ENCODE measurements at places on chromosomes 6 and 20.

GRCh38 chr20:32516583-32517517 is 68.3 kb downstream of the NOL4L start:
- DNase-seq, result no peak

- no peak for DNase-seq
These were observed 226.2 kb upstream of the MARCKS start for GRCh38 chr6:113630738-113631535.

DNA sequence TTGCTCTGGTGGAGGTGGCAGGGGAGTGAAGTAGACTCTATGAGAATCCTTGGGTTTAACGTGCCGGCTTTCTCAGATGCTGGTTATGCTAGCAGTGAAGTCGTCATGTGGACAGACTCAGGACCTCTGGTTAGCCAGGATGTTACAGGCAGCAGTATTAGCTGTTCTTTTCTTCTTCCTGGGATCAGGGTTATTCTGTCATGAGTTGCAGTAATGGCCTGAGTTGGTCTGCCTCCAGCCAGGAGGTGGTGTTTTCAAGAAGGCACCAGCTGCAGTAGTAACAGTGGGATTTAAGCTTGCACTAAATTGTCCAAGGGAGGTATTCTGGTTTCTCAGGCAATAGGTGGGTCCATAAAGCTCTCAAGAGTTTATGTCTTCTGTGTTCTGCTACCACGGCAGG is 56.7 kb downstream of the HDDC2 start:
- no peak for DNase-seq

GRCh38 chr6:139515511-139515910 is 141.1 kb upstream of the CITED2 start:
- DNase-seq, result no peak

DNA sequence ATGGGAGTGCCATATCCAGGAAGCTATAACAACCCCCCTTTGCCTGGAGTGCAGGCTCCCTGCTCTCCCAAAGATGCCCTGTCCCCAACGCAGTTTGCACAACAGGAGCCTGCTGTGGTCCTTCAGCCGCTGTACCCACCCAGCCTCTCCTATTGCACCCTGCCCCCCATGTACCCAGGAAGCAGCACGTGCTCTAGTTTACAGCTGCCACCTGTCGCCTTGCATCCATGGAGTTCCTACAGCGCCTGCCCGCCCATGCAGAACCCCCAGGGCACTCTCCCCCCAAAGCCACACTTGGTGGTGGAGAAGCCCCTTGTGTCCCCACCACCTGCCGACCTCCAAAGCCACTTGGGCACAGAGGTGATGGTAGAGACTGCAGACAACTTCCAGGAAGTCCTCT is 56.7 kb upstream of the TMEM181 start:
- no peak for DNase-seq

DNA sequence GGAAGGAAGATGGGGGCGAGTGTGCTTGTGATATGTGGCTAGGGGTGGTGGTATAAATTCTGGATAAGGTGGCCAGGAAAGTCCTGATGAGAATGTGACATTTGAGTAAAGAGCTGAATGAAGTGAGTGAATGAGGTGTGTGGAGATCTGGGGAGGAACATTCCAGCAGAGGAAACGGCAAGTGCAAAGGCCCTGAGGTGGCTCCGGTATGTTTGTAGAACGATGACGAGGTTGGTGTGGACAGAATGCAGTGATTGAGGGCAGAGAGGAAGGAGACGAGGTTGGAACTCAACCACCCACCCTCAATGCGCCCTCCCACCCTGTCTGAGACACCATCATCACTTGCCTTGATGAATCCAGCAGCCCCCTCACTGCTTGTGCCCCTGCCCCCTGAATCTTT is 214.1 kb upstream of the RNF24 start:
- no peak for DNase-seq

- DNase-seq, result no peak
These were observed 165.6 kb downstream of the PDE10A start for GRCh38 chr6:165497472-165497871.

GRCh38 chr6:89410788-89411144 is 1.3 kb downstream of the RRAGD start:
- DNase-seq, result no peak

DNA sequence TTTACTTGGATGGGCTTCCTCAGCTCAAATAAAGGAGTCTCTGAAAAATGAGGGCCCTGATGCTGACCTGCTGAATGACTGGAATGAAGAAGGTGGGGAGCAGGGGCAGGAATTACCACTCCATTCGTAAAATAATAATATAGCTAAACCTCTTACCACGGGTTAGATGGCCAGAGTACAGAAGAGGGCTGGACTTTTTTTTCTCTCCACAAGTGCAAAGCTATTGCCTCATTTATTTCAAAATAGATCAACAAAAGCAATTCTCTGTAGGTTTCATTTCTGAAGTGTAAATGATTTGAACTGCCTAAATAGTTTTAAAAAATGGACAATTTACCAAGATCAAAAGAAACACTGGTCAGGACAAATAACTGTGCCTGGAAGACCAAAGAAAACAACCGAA is 256.7 kb downstream of the KIF16B start:
- no peak for DNase-seq

DNA sequence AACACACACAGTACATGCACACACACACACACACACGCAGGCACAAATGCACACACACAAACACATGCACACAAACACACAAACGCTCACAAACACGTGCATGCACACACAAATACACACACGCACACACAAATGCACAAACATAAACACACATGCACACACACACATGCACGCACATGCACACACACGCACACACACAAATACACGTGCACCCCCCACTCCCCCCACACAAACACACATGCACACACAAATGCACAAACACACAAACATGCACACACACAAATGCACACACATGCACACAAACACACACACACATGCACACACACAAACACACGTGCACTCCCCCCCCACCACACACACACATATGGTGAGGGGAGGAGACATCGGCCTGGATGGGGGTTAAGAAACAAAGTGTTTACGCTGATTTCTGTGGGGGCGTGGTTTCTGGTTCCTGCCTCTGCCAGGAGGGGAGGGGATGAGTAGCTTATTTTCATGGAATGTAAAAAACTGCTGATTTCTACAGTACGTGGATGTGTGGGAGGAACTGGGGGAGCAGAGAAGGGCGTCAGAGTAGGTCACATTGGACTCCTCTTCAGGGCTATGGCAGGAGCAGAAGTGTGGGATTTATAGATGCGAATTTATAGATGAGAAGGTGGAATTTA is 607.2 kb downstream of the QKI start:
- no peak for DNase-seq

- DNase-seq, result no peak
These were observed 17.4 kb upstream of the SIRPB1 start for GRCh38 chr20:1637226-1637625.
